ENCODE measurements at places on chromosomes 1 and 21.

- DNase-seq: peak; percentile 54
Observed at GRCh38 chr1:119808972-119809550, 2.2 kb downstream of the REG4 start.

GRCh38 chr1:55129194-55129728, 85.9 kb downstream of the USP24 start:
- DNase-seq: no peak

GRCh38 chr21:42386034-42386591, 9.7 kb downstream of the TMPRSS3 start:
- DNase-seq: no peak

DNA sequence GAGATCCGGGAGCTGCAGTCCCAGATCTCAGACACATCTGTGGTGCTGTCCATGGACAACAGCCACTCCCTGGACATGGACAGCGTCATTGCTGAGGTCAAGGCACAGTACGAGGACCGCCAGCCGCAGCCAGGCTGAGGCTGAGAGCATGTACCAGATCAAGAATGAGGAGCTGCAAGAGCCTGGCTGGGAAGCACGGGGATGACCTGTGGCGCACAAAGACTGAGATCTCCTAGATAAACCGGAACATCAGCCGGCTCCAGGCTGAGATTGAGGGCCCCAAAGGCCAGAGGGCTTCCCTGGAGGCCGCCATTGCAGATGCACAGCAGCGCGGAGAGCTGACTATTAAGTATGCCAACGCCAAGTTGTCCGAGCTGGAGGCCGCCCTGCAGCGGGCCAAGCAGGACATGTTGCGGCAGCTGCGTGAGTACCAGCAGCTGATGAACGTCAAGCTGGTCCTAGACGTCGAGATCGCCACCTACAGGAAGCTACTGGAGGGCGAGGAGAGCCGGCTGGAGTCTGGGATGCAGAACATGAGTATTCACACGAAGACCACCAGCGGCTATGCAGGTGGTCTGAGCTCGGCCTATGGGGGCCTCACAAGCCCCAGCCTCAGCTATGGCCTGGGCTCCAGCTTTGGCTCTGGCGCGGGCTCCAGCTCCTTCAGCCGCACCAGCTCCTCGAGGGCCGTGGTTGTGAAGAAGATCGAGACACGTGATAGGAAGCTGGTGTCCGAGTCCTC, 25.5 kb downstream of the ETV3L start:
- no peak for DNase-seq

- DNase-seq: no peak
Observed at GRCh38 chr1:72140222-72140621, 142.1 kb downstream of the NEGR1 start.

DNA sequence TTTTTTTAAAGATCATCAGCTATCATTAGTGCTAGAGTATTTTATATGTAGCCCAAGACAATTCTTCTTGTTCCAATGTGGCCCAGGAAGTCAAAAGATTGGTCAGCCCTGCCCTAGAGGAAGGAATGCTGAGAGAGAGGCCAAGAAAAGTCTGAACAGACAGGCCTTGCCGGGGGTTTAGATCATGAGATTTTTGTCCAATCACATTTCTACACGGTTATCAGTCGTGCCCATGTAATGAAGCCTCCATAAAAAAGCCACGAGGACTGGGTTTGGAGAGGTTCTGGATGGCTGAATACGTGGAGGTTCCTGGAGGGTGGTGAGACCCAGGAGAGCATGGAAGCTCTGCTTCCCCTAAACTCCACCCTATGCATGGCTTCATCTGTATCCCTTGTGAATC, 24.3 kb upstream of the ENO1 start:
- DNase-seq: no peak

GRCh38 chr1:176603696-176604095, 140.7 kb downstream of the PAPPA2 start:
- no peak for DNase-seq

DNA sequence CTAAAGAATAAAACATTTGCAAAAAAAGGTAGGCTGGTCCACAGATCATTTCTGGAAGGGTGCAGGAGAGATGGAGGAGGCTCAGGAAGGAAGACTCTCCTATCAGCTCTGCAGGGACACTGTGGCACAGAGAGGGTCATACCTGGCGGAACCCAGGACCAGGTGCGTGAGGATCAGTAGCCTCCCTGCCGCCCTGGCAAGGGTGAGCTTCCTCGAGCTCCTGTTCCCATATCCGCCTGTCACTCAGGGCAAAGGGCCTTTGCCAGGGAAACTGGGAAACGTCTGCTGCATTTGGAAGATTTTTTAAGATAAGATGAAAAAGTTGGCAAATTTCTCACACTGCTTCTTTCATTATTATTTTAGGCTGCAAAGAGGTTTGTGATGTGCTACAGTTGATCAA, 112.1 kb upstream of the TIAM1 start:
- DNase-seq: no peak

DNA sequence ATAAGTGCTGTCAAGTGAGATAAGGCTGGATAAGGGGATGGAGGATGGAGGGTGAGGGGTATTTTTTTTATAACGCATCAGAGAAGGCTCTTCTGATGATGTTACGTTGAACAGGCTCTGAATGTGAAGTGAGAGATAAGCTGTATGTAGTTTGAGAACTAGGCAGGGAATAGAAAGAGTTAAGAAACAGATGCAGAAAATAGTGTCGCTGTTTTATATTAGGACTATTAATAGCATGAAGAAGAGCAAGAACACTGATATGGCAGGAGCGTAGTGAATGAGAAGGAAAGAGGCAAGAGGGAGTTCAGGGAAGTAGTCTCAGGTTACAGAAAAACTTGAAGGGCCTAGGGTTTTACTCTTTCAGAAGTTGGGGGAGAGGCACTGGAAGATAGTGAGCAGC, 59.8 kb downstream of the GPR88 start:
- no peak for DNase-seq

GRCh38 chr1:9909234-9910046, 629 bp downstream of the CTNNBIP1 start:
- DNase-seq: no peak

GRCh38 chr1:243710467-243710866, 139.6 kb downstream of the AKT3 start:
- no peak for DNase-seq

- no peak for DNase-seq
Observed at GRCh38 chr1:48469616-48470480, 2.2 kb downstream of the SPATA6 start.

DNA sequence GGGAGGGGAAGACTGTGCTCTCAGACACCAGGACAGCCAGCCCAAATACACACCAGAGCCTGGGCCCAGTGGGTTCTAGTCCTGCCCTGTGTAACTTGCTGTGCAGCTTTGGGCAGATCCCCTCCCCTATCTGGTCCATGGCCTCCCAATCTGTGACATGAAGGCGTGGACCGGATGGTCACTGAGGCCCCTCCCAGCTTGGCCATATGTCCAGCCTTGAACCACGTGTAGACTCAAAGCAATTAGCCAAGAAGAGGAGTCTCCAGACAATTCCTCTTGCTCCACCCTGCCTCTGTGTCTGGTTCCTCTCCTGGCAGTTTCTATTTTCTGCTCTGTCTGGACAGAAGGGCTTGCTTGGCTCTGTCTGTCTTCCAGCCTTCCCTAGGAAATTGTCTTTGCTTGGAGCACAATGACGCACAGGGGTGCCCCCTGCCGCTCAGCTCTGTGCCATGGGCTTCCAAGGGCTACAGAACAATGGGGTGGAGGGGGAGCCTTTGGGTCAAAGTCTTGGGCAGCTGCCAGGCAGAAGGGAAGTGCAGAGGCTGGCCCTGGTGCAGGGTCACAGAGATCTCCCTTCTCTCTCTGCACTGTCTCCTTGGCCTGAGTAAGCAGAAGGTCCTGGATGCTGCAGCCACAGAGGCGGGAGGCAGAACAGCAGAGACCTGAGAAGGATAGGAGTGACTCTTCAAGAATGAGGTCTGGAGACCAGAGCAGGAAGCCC, 66.1 kb downstream of the TENT5C start:
- DNase-seq: no peak

GRCh38 chr1:156815961-156816422, 656 bp downstream of the SH2D2A start:
- DNase-seq: no peak

DNA sequence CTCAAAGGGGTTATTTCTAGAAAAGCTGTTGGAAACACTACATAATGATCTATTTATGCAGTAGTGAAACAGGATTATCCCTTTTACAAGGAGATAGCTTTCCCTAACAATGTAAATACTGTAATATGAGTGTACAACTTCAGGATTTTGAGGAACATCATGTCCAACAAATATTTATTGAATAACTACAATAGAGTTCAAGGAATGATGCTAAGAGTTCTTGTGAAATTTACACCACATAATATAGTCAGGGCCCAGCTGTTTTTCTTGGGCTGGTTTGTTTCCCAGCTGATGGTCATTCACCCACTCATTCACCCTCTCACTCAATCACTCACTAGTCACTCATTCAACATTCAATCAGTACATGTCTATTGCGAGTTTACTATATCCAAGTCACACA, 12.3 kb upstream of the LYPLAL1 start:
- DNase-seq: no peak

DNA sequence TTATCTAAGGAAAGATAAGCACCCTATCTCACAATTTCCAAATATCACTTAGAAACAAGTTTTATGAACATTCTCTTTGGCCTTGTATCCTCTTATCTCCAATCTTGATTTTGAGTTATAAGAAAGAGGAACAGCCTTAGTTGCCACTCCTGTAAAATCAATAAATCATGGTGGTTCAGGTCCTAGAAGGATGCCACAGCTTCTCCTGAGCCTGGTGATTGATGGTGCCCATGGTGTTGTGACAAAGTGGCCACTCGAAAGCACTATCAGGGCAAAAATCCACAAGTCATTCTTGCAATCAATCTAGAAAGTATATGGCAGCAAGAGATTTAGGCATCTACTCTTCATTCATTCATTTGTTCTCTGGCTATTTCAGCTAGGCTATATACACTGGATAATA, 27.8 kb downstream of the GBP6 start:
- DNase-seq: no peak

DNA sequence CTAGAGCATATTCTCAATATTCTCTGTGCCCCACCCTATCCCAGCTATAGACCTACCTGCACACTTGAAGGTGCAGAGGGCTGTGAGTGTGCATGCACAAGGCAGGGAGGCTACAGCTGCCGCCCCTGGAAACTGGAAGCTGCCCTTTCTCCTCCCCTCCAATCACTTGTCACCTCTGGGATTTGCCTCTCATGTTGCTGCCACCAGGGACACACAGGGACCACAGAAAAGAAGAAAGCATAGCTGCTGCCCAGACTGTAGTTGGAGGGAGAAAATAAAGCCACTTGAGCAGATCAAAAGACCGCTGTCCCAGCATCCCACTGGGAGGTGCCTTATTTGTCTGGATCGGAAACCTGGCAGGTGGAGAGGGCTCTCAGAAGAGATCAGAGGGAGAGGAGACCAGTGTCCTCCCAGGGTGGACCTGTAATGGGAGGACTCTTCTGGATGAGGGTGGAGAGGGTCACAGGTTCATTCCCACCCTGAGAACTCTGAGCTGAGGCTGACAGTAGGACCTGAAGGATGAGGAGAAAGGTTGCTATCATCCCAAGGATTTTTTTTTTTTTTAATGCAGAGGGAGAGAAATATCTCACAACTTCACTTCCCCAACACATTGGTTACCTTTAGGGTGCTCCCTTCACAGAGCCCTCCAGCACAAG, 7.6 kb upstream of the INPP5B start:
- DNase-seq: no peak

DNA sequence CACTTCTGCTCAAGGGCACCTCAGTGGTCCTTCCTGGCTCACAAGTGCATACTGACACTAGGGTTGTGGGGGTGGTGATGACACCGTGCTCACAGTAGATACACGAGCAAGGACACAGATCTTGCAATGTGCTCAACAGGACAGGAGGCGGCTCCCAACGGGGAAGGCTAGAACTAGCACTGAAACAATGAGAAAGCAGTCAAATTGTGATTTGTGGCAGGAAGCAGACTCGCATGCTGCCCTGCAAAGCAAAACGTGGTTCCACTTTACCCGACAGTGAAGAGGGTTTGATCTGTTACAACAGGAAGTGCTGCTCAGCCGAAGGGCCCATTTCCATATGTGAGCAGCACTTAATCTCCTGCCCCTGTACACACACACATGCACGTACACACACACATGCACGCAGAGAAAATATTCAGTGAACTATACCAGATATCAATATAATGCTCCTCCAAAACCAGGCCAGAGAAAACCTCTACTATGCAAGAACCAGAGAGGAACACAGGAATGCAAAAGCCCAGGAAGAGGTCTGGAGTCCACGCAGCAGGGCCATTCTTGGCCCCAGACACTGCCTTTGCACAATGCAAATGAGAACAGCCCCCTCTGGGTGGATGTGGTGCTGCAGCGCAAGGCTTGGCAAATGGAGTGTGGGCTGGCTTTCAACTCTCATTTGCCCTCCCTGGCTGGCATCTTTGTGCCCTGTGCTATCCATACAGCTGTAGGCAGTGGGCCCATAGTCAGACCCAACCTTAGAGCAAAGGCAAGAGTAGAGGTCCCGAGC, 47.1 kb downstream of the KANK4 start:
- no peak for DNase-seq

DNA sequence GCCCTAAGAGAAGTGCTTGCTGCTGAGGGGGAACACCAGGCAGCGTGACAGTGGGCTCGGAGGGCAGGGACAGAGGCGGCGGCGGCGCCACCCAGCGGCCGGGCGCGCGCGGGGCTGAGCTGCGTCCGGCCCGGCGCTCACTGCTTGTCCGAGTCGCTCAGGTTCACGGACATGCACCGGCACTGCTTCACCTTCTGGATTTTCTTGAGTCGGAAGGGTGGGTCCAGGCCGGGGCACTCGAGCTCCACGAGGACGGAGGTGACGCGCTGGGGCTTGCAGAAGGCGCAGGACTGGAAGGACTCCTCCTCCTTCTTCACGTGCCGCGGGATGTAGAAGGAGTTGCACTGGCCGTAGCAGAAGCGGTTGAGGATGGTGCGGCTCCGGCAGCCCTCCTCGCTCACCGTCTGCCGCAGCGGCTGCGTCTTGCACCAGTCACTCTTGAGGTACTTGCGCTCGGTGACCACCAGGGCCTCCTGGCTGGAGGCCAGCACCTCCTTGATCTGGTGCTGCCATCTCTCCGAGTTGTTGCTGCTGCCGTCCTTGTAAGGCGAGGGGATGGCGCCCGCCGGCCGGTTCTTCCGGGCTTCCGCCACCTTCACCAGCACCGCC, 119.0 kb downstream of the GREM2 start:
- no peak for DNase-seq

DNA sequence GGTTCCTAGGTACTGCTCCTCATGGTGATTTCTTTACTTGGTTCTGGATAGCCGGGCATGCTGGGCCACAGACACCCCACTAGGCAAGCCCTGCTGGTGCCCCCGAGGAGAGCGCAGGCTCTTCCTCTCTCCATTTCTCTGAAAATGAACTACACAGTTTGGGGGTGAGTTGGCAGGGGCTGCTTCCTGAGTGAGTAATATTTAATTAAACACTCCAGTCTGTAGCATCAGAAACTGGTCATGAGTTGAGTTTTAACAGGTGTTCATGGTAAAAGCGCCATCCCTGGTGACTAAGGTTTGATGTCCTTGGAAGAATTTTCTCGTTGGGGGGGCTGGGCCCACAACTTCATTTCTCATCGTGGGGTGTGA, 1.7 kb downstream of the SPSB1 start:
- no peak for DNase-seq

- no peak for DNase-seq
Observed at GRCh38 chr21:41048145-41048544, 119.8 kb upstream of the BACE2 start.

All from stimulated activated CD4-positive, alpha-beta T cell treated with anti-CD3 and anti-CD28 coated beads, Interleukin-15, amount 100 ng/mL, for 1 hour (primary cell).